T-helper 17 cell (primary cell): ENCODE measurements at places on chromosomes 11 and 22. TPM values are rescaled to one million over a fixed set of nuclear protein-coding genes. Genes with fewer than 3 reads are reported as not detected.

The SPON1 gene
- total RNA-seq: 7.3 TPM

The XPNPEP3 gene
- 13.8 TPM for total RNA-seq

- peak; percentile 36 for DNase-seq
Measured at GRCh38 chr22:36379593-36380361, 8.0 kb downstream of the MYH9 start.

GRCh38 chr22:35735542-35735941, 17.9 kb downstream of the APOL5 start:
- no peak for DNase-seq

DNA sequence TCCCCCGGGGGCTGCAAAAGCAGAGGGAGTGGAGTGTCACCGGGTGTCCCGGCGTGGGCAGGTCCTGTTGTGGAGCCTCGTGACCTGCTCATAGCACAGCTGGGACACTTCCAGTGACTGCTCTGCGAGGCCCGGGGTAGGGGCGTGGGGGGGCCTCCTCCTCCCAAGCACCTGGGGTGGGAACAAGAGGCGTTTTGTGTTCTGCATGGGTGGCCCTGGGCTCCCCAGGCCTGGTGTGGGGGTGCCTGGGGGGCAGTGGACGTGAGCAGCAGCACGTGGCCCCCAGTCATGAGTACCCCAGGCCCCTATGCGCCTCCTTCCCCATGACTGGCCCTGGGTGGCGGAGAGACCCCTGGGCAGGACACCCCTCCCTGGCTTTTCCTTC, 104.7 kb downstream of the KCNQ1 start:
- DNase-seq: no peak

DNA sequence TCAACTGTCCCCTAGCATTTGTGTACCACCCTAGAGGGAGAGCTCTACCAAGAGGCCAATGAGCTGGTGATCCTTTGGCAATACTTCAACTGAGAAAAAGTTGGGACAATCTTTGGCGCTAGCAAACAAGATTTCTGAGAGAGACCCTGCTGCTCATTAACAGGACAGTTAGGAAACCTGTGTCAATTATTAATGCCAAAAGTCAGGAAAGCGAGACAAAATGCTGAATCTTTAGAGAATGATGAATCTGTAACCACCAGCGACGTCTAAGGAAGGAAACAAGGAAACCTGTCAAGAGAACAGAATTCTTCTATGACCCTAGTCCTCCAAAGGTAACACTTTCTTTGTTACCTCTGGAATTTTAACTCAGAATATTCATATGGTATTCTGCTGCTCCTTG, 19.9 kb downstream of the LARGE2 start:
- no peak for DNase-seq

DNA sequence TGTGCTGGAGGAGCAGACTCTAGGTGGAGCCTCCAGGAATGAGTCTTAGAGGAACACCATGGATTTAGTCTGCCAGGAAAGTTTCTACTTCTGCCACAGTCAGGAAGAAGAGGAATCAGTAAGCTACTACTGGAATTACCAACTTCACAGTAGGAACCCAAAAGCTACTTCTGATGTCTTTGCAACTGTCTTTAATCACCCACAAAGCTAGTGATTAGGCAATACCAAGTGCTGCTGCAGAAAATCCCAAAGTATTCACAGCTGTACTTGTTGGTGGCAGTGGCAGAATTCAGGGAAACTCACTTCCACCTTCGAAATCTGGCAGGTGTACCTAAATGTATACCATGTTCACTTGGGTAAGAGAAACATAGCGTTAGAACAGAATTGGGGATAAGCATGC, 264.5 kb upstream of the SORL1-AS1 start:
- no peak for DNase-seq
